Spleen (tissue), 13 donors: ENCODE measurements at places on chromosomes 2 and 18.

DNA sequence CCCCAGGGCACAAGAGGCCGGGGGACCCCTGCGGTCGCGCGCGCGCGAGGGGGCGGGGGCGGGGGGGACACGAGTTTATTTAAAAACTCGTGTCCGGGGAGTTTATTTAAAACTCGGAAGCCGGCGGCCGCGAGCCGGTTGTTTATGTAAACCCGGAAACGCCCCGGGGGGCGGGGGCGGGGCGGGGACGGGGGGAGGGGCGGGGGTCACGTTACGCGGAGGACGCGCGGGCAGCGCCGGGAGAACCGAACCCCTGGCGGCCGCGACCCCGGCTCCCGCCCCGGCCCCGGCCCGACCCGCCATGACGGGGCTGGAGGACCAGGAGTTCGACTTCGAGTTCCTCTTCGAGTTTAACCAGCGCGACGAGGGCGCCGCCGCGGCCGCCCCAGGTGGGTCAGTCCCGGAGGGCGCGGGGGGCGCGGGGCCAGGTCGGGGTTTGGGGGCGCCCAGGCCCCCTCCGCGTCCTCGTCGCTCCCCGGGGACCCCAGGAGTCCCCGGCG lies 4.4 kb downstream of the NFATC1 start:
- peak; percentile 93 for DNase-seq

- DNase-seq, result no peak
These were observed 158.9 kb upstream of the FN1 start for GRCh38 chr2:215594766-215595165.

GRCh38 chr2:135954020-135954601 lies 31.3 kb downstream of the DARS1 start:
- no peak for DNase-seq

GRCh38 chr2:144213797-144214196 lies 306.1 kb downstream of the ZEB2 start:
- no peak for DNase-seq

- no peak for DNase-seq
These were observed 8.6 kb downstream of the KANSL1L start for GRCh38 chr2:210162466-210163124.

GRCh38 chr18:64444819-64445218 lies 295.9 kb upstream of the LINC00305 start:
- no peak for DNase-seq

GRCh38 chr2:30454571-30454970 lies 7.5 kb downstream of the LCLAT1 start:
- DNase-seq, result no peak

GRCh38 chr2:95578539-95578938 lies 13.3 kb upstream of the TRIM43 start:
- no peak for DNase-seq

GRCh38 chr2:171206422-171207115 lies 45.9 kb upstream of the TLK1 start:
- DNase-seq, result no peak

DNA sequence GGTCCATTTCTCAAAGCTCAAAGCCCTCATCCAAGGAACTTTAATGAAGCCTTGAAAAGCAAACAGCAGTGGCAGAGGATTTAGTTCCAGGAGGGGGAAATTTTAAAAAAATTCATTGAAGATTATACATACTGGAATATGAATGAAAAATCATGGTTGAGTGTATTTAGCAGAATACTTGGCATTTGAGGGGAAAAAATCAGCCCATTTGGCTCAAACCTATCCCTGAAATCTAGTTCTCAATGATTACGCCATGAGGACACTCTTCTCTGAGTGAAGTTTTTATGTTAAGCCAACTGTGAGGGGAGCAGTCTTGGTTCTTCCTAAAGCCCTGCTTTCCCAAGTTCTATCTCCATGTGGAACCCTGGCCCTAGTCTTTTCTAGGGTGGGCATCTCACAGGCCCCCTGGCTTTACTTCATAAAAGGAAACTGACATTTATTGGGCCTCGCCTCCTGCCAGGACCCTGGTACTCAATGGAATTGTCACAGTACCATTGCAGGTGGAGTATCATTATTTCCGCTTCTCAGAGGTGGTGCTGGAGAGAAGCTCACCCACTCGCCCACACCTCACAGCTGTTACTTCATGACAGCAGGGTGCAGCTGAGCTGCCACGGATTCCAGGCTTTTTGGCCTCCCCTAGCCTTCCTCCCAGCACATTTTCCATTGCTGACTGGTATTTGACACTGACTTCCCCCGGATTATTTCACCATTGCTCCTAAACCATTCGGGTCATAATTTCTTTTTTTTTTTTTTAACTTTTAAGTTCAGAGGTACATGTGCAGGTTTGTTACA lies 56.8 kb downstream of the NXPH2 start:
- DNase-seq, result no peak

- DNase-seq, result no peak
These were observed 54.7 kb upstream of the TGFA start for GRCh38 chr2:70608373-70608772.

DNA sequence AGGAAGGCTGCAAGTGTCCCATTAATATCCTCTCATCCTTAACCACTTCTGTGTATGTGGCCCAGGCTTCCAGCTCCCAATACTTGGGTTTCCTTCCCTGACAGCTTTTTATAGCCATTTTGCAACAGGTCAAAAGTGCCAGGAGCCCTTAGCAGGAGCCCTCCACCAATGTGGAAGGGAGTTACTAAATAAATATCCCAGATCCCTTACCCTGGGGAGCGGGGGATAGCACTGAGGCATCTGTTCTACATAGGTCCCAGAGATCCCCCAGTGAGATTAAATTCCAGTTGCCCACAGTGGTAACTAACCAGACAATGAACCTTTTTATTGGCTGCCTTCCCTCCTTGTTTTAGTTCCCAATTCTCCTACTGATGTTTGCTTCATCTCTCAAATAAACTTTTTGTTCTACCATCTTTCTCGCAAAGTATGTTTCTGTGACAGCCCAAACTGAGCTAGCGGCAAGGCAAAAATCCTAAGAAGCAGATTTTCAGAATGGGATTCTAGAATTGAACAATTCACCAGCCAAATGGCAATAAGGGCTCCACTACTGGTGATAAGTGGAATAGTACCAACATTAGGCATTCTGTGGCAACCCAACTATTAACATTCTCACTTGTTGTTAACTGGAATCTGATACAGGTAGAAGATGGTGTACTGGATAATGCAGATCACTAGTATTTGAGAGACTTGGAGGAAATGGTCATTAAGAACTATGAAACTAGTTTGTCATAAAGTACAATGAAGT lies 83.9 kb upstream of the MAPRE2 start:
- DNase-seq, result no peak

- DNase-seq, result no peak
These were observed 114.7 kb upstream of the DOCK10 start for GRCh38 chr2:225156853-225157451.

GRCh38 chr2:178243961-178244360 lies 49.6 kb downstream of the OSBPL6 start:
- no peak for DNase-seq

- no peak for DNase-seq
These were observed 131.7 kb upstream of the CDH20 start for GRCh38 chr18:61201511-61201910.

GRCh38 chr2:230016844-230017243 lies 51.9 kb downstream of the SLC16A14 start:
- DNase-seq, result no peak

DNA sequence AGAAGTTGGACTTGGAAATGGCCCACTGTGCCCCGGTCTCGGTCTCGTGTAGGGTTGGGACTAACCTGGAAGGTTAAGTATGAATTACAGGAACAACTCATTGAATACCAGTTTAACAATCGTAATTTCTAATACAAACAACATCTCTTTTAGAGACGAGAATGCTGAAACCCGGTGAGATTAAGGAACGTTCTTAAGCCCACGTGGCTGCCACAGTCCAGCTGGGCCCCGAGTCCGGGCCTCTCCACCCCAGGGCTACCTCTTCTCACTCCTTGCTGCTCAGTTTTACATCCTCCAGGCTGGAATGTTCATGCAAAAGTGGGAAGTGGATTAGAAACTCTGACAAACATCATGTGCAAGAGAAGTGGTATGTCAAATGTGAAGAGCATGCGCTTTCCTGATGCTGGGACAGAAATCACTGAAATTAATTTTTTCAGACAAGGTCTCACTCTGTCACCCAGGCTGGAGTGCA lies 29.4 kb downstream of the NGEF start:
- DNase-seq, result peak; percentile 27
